ENCODE measurements at places on chromosomes 7 and 10. TPM values are rescaled to one million over a fixed set of nuclear protein-coding genes. Genes with fewer than 3 reads are reported as not detected.

GRCh38 chr7:66296001-66296521, 90.9 kb downstream of the TPST1 start:
- no peak overlapping the region for H3K4me3 ChIP-seq
- H3K4me1 ChIP-seq = peaks cover 21% of the 10 kb centered on the region
- no peaks in the 10 kb centered on the region for H3K27me3 ChIP-seq
- no peaks in the 10 kb centered on the region for H3K36me3 ChIP-seq

GRCh38 chr7:18590744-18591340, 95.3 kb downstream of the HDAC9 start:
- H3K4me1 ChIP-seq = no peaks in the 10 kb centered on the region
- DNase-seq = no peak
- no peak overlapping the region for H3K27ac ChIP-seq

Gene KIF11
- total RNA-seq = 3.4 TPM

GRCh38 chr10:76319661-76320060, 888.2 kb downstream of the LRMDA start:
- H3K27ac ChIP-seq = no peak overlapping the region
- no peaks in the 10 kb centered on the region for H3K27me3 ChIP-seq
- H3K4me3 ChIP-seq = no peak overlapping the region
- peaks cover 6% of the 10 kb centered on the region for H3K4me1 ChIP-seq
- no peak for DNase-seq
- H3K36me3 ChIP-seq = no peaks in the 10 kb centered on the region

Gene DNAJC30
- 7.1 TPM for total RNA-seq

GRCh38 chr7:25885057-25885576, 266.9 kb upstream of the NFE2L3 start:
- H3K27me3 ChIP-seq = no peaks in the 10 kb centered on the region
- no peaks in the 10 kb centered on the region for H3K36me3 ChIP-seq
- H3K27ac ChIP-seq = no peak overlapping the region
- H3K4me3 ChIP-seq = no peak overlapping the region
- no peaks in the 10 kb centered on the region for H3K4me1 ChIP-seq
- DNase-seq = no peak

- H3K27me3 ChIP-seq = no peaks in the 10 kb centered on the region
- no peaks in the 10 kb centered on the region for H3K36me3 ChIP-seq
These were observed 248.9 kb downstream of the COBL start for GRCh38 chr7:51067757-51068156.

Gene PDGFA
- total RNA-seq = 31.2 TPM

Gene HOXA2
- 2.0 TPM for total RNA-seq

- no peaks in the 10 kb centered on the region for H3K36me3 ChIP-seq
- DNase-seq = no peak
- peak overlapping the region; percentile 96 for H3K27ac ChIP-seq
- peak overlapping the region; percentile 65 for H3K4me3 ChIP-seq
- no peaks in the 10 kb centered on the region for H3K27me3 ChIP-seq
- peaks cover 23% of the 10 kb centered on the region for H3K4me1 ChIP-seq
These were observed 652 bp upstream of the VPS26A start for GRCh38 chr10:69123306-69123746.

Gene TWIST1
- 11.5 TPM for total RNA-seq

- no peak overlapping the region for H3K27ac ChIP-seq
- H3K4me1 ChIP-seq = peaks cover 9% of the 10 kb centered on the region
- no peaks in the 10 kb centered on the region for H3K27me3 ChIP-seq
- no peak for DNase-seq
- no peak overlapping the region for H3K4me3 ChIP-seq
These were observed 141.7 kb downstream of the AUTS2 start for GRCh38 chr7:69739931-69740431.

GRCh38 chr7:70777251-70777650, 354.7 kb upstream of the GALNT17 start:
- H3K27me3 ChIP-seq = no peaks in the 10 kb centered on the region
- peaks cover 13% of the 10 kb centered on the region for H3K4me1 ChIP-seq
- DNase-seq = no peak
- no peak overlapping the region for H3K4me3 ChIP-seq

GRCh38 chr7:114309729-114310128, 104.9 kb upstream of the FOXP2 start:
- H3K27me3 ChIP-seq = no peaks in the 10 kb centered on the region
- H3K4me1 ChIP-seq = no peaks in the 10 kb centered on the region
- no peak overlapping the region for H3K4me3 ChIP-seq
- H3K27ac ChIP-seq = no peak overlapping the region

Gene AP5Z1
- 40.5 TPM for total RNA-seq

- DNase-seq = no peak
- peaks cover 25% of the 10 kb centered on the region for H3K4me1 ChIP-seq
- no peaks in the 10 kb centered on the region for H3K36me3 ChIP-seq
- no peak overlapping the region for H3K4me3 ChIP-seq
- no peaks in the 10 kb centered on the region for H3K27me3 ChIP-seq
These were observed 15.4 kb downstream of the PRF1 start for GRCh38 chr10:70587045-70587658.

Gene FAM25C
- not detected for total RNA-seq

DNA sequence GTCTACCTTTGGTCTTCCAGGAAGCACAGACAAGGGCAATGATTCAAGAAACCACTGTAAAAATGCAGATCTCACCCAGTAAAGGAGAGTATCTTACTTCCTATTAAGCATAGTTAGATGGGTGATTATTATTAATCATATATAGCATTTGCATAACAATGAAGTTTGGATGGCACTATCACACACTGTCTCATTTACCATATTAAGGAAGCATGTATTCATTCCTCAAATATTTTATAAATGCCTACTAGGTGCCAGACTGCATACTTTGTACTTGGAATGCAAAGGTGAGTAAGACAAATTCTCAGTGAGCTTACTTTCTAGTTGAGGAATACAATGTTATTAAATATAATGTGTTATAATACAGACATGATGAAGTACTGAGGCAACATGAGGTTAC, 53.9 kb upstream of the SKAP2 start:
- DNase-seq = no peak
- H3K4me1 ChIP-seq = no peaks in the 10 kb centered on the region
- H3K27ac ChIP-seq = no peak overlapping the region
- H3K4me3 ChIP-seq = no peak overlapping the region
- H3K27me3 ChIP-seq = no peaks in the 10 kb centered on the region

Gene SLC39A12
- not detected for total RNA-seq

Gene BAMBI
- 10.8 TPM for total RNA-seq

DNA sequence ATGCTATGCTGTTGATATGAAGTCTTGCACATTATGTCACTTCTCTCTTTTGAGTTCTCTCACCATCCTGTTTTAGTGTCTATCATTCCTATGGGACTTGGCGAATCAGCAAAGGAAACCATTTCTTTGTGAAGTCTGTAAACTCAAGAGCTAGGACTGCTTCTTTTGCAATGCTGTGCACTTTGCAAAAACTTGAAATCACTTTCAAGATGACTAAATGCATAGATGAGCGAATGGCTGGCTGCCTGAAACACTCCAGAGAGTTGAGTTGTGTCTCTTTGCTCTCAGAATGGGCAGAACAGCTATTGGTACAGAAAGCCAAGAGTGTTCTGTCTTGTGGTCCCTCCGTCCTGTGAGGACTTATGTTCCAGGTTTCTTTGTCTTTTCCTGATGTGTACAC, 18.3 kb upstream of the ELMO1 start:
- H3K36me3 ChIP-seq = no peaks in the 10 kb centered on the region
- no peak for DNase-seq
- no peak overlapping the region for H3K4me3 ChIP-seq
- H3K4me1 ChIP-seq = no peaks in the 10 kb centered on the region

DNA sequence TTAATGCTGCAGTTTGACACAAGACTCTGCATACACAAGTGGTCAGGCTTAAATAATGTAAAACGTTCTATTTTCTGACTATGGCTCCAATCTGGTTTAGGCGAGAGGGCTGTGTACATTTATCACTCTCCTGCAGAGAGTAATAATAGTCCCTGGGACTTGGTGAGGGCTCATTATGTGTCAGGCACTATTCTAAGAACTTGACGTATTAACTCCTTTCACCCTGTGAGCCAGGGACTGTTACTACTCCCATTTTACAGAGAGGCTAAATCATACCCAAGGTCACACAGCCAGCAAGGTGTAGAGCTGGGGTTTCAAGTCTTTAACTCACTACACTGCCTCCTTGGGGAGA, 187.2 kb upstream of the LYZL2 start:
- H3K36me3 ChIP-seq = no peaks in the 10 kb centered on the region
- H3K4me1 ChIP-seq = peaks cover 88% of the 10 kb centered on the region
- peak overlapping the region; percentile 85 for H3K27ac ChIP-seq
- no peaks in the 10 kb centered on the region for H3K27me3 ChIP-seq
- no peak for DNase-seq

DNA sequence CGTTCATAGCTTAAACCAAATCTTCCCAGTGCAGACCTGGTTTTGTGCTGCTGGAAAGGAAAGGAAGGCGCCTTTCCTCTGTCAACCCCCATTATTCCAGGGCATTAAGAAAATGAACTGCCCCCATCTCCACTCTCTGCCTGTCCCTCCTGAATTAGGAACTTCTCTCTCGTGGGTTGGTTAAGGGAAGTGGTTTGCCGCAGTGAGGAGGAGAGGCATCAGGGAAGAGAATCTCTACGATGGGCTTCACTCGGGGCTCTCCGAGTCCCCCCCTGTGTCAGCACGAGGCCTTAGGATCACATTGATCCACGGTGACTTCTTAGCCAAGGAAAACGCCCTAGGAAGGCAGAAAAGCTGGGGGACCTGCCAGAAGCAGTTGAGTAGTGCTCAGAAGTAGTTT, 53.9 kb upstream of the LYZL2 start:
- no peak overlapping the region for H3K4me3 ChIP-seq
- peaks cover 4% of the 10 kb centered on the region for H3K4me1 ChIP-seq
- H3K27ac ChIP-seq = no peak overlapping the region
- no peaks in the 10 kb centered on the region for H3K27me3 ChIP-seq
- H3K36me3 ChIP-seq = no peaks in the 10 kb centered on the region
- DNase-seq = peak; percentile 72

Gene ITIH5
- 20.4 TPM for total RNA-seq

Gene PRLHR
- total RNA-seq = 23.1 TPM

Gene GARIN1A
- total RNA-seq = 1.5 TPM

GRCh38 chr7:65438598-65438997, 64.9 kb downstream of the ZNF92 start:
- peak overlapping the region; percentile 63 for H3K27ac ChIP-seq
- DNase-seq = no peak
- no peaks in the 10 kb centered on the region for H3K36me3 ChIP-seq
- H3K4me1 ChIP-seq = peaks cover 5% of the 10 kb centered on the region
- no peaks in the 10 kb centered on the region for H3K27me3 ChIP-seq

Gene LRRC61
- 14.0 TPM for total RNA-seq

DNA sequence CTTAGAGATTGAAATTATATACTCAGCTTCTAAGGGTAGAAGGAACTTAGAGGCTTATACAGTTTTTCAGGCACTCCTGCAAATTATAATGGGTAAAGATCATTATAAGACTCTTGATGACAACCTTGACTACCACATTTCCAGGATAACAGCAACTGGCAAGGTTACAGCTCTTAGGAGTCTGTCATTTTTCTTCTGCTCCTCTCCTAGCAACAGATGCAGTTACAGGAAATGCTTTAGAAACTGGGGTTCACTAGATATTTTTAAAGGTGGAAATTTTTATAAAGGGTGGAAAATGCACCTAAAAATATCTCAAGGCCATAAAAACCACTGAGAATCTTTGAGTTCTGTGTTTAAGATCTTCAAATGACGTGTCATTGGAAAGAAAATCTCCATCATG, 185.8 kb downstream of the RELN start:
- no peak for DNase-seq
- H3K27ac ChIP-seq = no peak overlapping the region
- H3K4me3 ChIP-seq = no peak overlapping the region
- no peaks in the 10 kb centered on the region for H3K27me3 ChIP-seq
- H3K4me1 ChIP-seq = no peaks in the 10 kb centered on the region

Data from vagina (tissue), 2 donors.